ENCODE measurements at places on chromosomes 1 and 21. TPM values are rescaled to one million over a fixed set of nuclear protein-coding genes. Genes with fewer than 3 reads are reported as not detected.

- H3K27ac ChIP-seq, result peak overlapping the region; percentile 42
- H3K27me3 ChIP-seq, result no peaks in the 10 kb centered on the region
- no peaks in the 10 kb centered on the region for H3K36me3 ChIP-seq
- H3K4me1 ChIP-seq, result peaks cover 55% of the 10 kb centered on the region
- peak; percentile 37 for DNase-seq
Measured at GRCh38 chr1:40383488-40384412, 10.2 kb downstream of the SMAP2 start.

GRCh38 chr21:29149808-29150425 lies 19.5 kb downstream of the MAP3K7CL start:
- peaks cover 8% of the 10 kb centered on the region for H3K4me1 ChIP-seq
- H3K27ac ChIP-seq, result no peak overlapping the region
- H3K27me3 ChIP-seq, result no peaks in the 10 kb centered on the region
- H3K36me3 ChIP-seq, result no peaks in the 10 kb centered on the region
- DNase-seq, result no peak

- H3K4me1 ChIP-seq, result no peaks in the 10 kb centered on the region
- no peak for DNase-seq
- H3K27me3 ChIP-seq, result no peaks in the 10 kb centered on the region
Measured at GRCh38 chr1:113616156-113616555, 143.1 kb downstream of the PHTF1 start.

Gene ACTA1
- total RNA-seq, result 0.45 TPM
